ENCODE measurements at places on chromosomes 16 and 17.

DNA sequence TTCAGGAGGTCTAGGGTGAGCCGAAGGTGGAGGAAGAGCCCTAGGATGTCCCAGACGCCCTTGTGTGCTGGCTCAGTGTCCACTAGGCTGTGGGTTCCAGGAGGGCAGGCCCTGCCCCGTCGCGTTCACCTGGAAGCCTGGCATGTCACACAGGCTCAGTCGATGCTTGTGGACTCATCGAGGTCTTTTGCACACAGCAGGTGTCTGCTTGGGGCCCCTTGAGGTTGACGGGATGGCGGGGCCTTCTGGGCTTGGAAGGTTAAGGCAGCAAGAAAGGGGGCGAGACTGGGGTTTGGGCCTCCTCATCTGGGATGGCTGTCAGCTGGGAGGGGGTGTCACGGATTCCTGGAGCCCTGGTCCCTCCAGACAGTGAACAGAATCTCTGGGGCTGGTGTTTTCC lies 1.9 kb downstream of the RAP1GAP2 start:
- no peak for DNase-seq

DNA sequence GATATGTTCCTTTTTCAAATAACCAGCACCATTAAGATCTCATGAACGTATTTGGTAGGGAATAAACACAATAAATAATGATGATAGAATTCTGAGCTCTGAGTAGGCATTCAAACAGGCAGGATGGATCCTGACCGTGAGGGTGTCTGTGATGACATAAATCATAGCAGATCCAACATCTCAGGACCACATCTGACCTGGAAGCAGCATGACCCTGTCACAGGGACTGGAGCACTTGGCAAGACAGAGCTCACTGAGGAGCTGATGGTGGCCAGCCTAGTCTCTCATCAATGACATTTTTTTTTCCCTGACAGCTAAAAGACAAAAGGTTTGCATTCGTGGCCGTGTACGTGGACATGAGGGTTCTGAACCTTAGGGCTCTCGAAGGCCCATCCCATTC lies 337.5 kb downstream of the NPIPA8 start:
- DNase-seq: no peak

DNA sequence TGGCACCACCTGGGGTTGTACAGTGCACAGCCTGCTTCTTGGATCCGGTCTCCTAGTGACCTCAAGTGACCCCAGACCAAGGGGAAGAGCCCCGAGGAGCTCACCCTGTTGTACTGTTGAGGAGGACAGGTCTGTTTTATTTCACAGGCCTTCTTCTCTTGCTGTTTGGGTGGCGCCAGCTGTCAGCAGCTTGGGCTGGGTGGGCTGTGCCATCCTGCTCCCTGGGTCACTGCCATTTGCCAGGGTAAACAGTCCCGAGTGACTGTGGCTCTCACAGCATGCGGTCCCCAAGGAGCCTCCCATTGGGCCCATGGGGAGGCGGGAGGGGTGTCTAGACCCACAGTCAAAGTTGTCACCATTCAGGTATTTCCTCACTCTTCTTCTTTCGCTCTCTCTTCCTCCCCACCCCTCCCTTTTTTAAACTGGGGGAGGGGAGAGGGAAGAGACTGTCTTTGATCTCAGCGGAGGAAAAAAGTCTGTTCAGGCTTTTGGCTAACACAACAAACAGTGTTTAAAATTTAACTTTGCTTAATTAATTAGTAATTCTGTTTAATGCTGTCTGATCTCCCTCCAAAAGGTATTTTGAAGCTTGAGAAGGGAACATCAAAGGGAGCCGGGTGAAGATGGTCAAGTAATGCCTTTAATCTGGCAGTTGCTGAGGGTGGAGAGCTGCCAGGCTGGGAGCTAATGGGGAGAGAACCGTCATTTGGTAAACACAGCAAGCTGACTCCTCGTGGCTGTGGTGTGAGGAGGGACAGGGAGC lies 64.0 kb downstream of the SNX20 start:
- DNase-seq: no peak

DNA sequence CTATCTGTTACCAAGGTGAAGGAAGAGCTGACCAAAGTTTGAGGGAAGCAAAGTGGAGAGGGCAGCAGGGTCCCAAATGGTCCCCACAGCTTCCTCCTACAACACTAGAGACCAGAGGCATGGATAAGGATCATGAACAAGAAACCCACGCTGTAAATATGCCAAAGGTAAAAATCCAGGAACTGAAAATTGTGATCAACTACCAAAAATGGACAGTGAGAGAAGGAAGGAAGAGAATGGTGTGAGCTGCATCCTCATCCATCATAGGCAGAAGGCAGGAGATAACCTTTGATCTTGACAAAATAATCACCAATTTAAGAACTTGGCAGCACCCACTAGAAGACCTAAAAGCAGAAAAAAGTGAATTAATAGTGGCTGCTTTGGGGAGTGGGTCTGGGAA lies 66.2 kb downstream of the CYTH1 start:
- no peak for DNase-seq

DNA sequence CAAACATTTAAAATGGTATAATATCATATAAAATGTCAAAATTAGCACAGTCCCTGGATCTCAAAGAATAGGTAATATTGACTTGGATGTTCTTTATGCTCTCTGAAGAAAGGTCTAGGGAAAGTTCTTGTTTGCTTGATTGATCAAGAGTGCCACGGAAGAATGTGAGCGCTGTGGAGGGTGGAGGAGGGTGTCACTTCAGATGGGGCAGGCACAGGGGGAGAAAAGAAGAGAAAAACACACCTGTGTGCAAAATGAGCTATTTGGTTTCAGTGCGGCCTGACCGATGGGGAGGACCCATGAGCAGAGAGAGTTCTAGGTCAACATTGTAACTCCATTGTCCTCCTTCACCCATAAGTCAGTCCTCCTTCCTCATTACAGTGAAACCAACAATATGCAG lies 8.8 kb upstream of the VPS4A start:
- no peak for DNase-seq

- no peak for DNase-seq
These were observed 5.8 kb downstream of the ZG16B start for GRCh38 chr16:2835638-2836493.

- DNase-seq: no peak
These were observed 4.4 kb downstream of the CPNE2 start for GRCh38 chr16:57096793-57097192.

DNA sequence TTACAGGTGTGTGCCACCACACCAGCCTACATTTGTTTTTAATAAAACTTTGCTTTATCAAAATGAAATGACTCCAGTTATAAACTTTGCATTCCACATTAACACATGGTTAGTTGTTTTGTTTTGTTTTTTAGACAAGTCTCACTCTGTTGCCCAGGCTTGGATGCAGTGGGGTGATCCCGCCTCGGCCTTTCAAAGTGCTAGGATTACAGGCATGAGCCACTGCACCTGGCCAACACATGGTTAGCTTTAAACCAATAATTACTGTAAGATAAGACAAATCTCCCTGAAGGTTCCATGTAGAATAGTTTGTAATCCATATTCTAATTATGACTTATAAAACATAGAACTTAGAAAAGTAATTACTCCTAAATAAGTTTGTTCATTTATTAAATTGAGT lies 89.8 kb upstream of the MED13 start:
- no peak for DNase-seq

GRCh38 chr17:5536866-5537650 lies 47.3 kb downstream of the NLRP1 start:
- DNase-seq: no peak

GRCh38 chr17:83075270-83075880 lies 4.0 kb upstream of the METRNL start:
- DNase-seq: no peak

GRCh38 chr17:36501963-36502362 lies 15.5 kb downstream of the ZNHIT3 start:
- no peak for DNase-seq

- DNase-seq: peak; percentile 73
These were observed at the start of gene ASPHD1 for GRCh38 chr16:29900102-29900887. Gene ASPHD1, plus strand, starts transcription at chr16:29900488. Its CDS starts 484 bp downstream, at chr16:29900972.

DNA sequence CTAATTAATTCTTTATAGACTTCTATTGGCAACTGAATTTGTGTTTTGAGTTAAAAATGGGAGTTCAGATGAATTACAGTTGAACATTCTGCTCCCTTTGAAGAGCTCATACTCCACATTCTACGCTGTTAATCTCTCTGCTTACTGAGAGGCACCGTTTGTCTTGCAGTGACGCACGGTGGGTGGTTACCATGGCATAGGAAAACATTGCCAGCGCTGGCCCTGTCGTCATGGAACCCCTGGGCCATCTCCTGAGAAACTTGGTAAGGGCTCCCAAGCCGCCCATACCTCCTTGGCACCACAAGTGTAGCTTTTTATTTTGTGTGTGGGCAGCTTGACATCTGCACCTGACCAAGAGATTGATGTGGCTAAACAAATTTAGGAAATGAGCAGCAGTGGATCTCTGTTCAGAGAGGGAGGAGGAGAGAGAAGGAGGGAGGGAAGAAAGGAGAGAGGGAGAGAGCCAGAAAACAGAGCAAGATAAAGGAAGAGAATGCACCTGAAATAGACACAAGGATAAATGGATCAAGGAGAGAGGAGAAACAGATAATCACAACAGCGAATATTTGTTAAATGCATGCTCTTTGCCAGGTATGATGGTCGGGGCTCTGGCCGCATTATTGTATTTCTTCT lies 398.5 kb downstream of the HAPSTR1 start:
- DNase-seq: no peak

GRCh38 chr16:56351481-56351880 lies 73.9 kb downstream of the AMFR start:
- DNase-seq: no peak

GRCh38 chr16:12159028-12159427 lies 182.5 kb downstream of the SNX29 start:
- no peak for DNase-seq

GRCh38 chr16:86906623-86907022 lies 328.3 kb downstream of the FOXL1 start:
- DNase-seq: no peak

DNA sequence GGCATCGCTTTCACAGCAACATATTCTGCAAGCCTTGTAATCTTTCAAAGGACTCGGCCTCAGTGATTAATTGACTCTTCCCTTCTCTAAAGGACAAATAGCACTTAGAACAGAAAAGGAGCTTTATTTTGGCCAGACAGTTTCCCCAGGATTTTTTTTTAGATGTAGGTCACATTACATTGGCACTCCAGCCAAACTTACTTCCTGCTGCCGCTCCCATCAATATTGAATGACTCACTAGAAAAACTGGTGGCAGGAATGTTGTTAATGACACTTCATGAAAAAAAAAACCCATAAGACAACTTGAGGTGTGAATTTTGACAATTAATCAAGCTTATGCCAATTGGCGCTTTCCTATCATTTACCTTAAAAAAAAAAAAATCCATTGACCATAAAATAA lies 432.6 kb downstream of the TOX3 start:
- DNase-seq: no peak
